ENCODE measurements at places on chromosomes 3 and 15.

DNA sequence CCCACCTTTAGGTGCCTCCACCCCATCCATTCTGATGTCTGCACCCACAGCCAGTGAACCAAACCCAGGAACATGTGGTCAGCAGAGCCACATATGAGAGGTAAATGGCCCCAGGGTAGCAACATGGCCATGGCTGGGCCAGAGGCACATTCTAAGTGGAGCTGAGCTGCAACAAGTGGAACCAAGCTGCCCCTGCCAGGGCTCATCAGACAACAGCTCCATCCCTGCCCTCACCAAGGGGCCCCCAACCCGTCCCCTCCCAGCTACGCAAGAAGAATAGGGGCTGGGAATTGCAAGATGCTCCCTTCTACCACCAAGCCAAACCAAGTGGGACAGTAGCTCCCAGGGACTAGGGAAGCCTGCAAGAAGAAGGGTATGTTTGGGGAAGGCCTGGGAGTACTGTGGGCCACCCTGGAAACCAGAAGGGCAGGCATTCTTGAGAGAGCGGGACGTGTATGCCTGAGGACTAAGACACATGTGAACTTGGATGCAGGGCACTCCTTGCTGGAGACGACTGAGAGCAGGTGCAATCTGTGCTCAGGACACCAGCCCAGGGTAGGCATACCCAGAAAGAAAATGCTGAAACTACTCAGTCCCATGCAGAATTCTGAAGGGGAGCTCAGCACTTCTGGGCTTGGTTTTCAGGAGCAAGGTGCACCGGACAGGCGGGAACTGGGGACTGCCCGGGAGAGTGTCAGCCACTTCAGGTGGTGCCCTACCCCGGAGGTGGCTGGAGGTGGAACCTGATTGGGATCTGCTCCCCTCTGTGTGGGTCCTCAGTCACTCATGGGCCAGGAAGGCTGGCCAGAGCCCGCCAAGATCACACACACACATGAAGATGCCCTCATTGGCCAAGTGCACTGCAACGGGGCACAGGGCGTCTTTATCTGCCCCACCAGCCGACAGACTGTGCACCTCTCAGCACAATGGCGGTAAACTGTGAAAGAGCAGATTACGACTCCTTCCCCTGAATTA, 9.5 kb downstream of the MYL3 start:
- no peak for DNase-seq

DNA sequence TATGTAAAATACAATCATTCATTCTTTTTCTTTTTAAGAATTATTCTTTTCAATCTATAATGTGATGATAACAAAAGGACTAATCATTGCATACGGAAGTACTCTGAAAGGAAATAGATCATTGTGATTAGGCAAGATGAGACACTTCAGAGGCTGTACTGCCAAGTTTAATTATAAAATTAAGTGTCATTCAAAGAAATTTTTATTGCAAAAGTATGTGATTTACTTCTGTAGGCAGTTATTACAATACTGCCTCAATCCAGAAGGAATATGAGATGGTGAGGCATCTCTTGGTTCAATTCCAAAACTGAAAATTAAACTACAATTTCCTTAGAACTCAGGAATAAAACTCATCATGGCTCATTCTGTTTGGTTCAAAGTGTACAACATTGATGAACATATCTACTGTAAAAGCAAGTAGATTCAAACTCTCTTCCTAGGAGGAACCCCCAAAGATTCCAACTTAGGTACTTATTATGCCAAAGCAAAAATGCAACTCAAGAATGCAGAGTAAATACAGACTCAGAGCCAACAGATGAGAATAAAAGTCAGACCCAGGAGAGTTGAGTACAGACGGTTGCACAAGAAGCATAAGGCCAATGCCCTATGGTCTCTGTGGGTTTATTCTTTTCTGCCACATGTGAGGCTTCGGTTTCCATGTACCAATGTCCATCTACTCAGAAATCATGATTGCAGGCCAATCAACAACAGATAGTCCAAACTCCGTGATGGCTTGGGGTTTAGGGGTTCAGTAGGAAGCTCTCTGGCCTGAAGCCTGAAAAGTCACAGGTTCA, 118.5 kb upstream of the WNT5A start:
- DNase-seq = no peak

DNA sequence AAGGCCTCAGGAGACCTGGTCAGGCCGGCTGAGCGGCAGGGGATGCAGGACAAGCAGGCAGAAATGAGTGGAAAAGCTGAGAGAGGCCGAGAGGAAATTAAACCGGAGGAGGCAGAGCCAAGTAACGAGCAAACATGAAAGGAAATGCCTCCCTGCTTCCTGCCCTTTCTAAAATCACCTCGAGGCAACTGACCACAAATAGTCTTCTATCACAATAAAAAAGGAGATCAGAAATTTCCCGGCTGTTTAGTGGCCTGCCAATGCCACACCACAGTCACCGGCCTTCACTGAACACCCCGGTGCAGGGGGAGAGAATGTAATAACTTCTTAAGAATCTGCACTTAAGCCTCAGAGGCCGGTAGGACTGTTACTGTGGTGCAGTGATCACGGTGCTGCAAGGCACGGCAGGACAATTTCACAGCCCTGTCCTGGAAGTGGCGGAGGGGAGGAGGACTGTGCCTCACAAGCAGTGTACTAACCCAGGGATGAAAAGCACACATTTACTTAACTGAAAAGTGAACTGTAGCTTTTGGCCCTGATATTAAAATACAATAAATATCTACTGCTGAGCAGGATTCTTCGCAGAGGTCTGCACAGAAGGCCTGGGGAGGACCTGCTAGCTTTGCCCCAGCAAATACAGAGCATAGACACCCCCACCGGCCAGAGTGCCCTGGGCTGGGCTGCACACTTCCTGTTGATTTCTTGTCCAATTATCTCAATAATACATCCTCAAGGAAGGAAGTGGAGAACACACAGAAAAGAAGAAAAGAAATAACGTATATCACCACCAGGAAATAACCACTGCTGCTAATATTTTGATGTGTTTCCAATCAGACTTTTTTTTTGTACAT, 183.5 kb upstream of the NSMCE3 start:
- DNase-seq = no peak

- DNase-seq = no peak
Measured at GRCh38 chr3:39849992-39850715, 40.7 kb downstream of the MYRIP start.

- DNase-seq = no peak
Measured at GRCh38 chr15:42915654-42916315, 4.8 kb downstream of the TTBK2 start.

DNA sequence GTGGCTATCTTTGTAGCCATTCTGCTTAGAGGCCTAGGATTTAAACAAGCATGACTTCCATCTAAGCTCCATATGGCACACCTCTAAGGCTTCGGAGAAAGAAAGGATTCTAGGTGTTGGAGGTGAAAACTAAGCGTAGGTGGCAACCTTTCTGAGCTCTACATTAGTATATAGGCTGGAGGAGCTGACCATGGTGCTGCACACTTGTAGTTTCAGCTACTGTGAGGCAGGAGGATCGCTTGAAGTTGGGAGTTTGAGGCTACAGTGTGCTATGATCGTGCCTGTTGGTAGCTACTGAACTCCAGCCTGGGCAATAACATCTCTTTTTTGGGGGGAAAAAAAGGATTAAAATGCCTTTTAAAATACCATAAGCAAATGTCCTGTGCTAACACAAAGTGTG, 7.4 kb downstream of the EAF1 start:
- no peak for DNase-seq

DNA sequence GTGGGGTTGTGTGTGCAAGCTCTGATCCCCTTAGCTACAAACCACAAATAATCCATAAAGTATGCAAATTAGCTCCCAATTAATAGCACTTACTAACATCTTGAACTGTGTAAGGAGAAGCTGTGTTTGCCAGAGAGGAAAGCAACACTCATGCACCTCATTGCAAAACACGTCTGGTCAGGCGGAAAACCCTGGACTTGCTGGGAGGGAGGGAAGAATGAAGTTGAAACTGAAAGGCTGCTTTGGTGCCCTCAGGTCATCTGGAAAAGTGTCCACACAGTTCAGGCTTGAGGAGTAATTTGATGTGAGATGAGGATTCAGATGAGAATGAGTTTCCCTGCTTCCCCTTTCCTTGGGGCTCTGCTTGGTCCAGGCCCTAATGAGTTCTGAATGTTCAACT, 185.5 kb upstream of the ANKRD28 start:
- peak; percentile 4 for DNase-seq

DNA sequence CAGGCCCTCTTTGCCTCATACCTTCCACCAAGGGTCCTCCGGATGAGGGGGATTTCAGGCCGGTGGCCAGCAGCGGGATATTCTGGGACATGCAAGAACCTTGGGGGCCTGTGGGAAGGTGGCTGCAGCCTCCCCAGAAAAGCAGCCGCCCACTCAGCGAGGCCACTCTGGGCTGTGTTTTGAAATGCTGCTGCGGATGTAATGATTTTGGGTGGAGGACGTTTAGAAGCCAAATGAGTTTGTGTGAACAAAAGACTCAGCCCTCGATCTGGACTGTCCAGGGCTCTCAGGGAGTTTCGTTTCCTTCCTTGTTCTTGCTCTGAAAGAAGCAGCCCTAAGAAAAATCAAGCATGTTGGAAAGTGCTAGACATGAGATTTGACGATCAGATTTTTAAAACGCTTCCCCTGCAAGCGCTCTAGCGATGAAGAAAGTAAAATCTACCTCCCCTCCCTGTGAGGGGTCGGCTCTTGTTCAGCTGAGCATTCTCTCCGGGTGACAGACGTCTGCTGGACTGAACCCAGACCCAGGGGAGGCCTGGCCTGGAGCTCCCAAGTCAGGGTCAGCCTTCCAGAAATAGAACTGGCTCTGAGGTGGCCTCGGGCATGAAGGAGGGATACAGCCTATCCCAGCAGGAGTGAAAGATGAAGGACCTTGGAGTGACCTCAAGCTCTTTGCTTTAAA, 12.9 kb downstream of the HEG1 start:
- no peak for DNase-seq

DNA sequence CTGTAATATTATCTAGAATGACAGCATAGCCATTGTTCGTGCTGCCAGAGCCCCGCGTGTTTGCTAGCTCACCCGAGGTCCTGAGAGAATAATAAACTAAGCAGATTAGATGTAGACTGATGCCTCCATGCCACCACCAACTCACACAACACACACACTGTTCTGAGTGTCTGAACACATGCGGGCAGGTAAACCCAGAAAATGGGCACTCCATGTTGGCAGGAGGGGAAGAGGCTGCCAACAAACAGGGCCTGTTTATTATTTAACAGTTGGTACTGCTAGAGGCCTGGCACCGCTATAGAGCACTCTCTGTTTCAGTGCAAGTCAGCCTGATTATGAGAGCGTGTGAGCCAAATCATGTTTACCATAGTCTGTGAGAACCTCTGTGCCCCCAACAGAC, 299.0 kb downstream of the ZBTB20 start:
- no peak for DNase-seq

DNA sequence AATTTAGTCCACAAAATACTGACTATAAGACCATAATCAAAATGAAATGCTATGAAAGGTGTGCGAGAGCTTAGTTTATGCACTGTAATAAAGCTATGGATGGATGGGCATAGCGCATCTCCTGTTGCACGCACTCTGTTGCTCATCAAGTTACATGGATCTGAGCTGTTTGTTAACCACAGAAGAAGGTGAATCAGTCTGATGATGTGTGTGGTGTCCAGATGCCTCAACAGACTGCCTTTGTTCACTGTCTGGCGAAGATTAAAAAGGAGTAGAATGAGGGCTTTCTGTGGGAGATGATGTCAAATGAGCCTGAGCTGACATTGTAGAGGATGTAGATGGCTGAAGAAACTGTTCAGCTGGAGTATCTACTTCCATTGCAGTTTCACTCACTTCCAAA, 36.1 kb downstream of the NSMCE3 start:
- no peak for DNase-seq

- no peak for DNase-seq
Measured at GRCh38 chr3:134342259-134342658, 32.0 kb downstream of the AMOTL2 start.

DNA sequence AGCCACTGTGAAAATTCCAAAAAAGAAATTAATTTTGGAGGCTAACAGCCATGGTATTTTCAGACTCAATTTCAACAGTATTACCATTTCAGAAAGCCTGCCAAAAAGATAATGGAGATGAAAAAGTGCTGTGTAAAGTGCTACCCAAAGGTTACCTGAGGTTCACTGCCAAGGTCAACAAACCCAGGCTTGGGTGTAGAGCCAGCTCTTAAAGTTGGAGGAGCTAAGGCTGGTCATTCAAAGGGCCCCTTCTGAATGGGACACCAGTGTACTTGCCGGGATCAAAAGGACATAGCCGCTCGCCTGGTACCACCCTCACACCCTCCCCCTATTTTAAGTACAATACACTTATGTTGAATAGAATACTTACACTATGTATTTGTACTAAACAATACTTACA, 64.5 kb downstream of the ETV5 start:
- peak; percentile 27 for DNase-seq

GRCh38 chr15:51105430-51106016, 10.8 kb upstream of the TNFAIP8L3 start:
- no peak for DNase-seq
